ENCODE measurements at places on chromosomes 16 and 17.
A peak's percentile ranks its signal among the peaks of the same experiment; 100 is the strongest.

DNA sequence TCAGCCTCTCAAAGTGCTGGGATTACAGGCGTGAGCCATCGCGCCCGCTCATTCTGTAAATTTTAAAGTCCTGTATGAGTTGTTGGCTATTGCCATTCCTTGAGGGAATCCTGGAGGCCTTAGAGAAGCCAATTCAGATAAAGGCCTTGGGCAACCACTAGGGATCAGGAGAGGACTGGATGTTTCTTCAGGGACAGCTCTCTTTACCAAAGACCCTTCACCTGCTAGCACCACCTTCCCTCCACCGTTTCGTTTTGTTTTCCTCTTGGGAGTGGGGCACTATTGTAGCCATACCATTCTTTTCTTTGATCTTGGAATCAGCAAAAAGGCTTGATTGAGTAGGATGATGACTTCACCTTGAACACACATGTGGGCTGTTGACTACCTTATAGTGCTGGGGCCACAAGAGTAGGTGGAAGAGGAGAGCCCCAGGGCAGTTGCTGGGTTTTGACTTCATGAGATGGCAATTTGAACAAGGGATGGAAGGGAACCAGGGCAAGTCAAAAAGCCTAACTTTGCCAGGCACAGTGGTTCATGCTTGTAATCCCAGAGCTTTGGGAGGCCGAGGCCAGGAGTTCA lies 7.0 kb upstream of the ANKRD40CL start:
- DNase-seq, result no peak

GRCh38 chr17:28112181-28112580 lies 69.7 kb downstream of the NLK start:
- DNase-seq, result peak; percentile 16

- DNase-seq, result no peak
These were observed 318 bp upstream of the RBL2 start for GRCh38 chr16:53433930-53434376.

DNA sequence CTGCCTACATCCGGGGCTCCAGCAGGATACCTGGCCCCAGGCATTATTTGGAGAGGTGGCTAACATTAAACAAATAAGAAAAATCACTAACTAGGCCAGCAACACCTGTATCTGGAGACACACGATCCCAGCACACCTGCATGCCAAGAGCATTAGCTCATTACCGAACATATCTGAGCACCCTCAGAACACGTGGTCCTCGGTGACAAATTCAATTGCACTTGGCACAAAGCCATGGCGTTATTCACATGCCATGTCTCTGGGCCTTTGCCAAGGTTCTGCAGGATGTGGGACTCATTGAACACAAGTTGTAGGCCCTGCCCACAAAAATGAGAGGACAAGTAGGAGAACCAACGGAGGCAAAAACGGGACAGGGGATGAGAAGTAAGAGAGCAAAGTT lies 552.3 kb downstream of the TOX3 start:
- DNase-seq, result peak; percentile 91

- no peak for DNase-seq
These were observed 544 bp downstream of the CCP110 start for GRCh38 chr16:19524356-19524615.

DNA sequence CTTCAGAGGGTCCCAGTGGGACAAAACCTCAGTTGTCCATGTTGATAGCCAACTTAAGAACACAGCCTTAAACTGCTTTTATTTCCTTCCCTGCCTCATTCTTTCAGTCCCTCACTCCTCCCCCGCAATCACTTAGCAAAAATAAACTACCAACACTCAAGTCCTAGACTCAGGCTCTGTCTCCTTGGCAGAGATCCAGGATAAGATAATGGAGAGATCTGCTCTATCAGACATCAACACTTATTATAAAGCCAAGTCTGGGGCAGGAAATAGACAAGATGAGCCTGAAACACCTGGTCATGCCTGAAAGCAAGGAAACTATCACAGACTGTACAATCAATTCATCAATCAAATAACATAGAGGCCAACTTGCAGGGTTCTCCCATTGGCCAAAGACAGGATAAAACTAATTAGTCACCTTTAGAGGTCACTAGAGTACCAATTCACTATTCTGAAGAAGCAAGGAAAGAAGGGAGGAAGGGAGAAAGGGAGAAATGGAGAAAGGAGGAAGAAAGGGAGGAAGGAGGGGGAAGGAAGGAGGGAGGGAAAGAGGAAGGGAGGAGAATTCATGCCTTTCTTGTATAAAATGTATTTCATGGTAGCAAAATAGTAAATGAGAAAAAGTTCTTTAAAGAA lies 15.7 kb downstream of the HYDIN start:
- peak; percentile 20 for DNase-seq

DNA sequence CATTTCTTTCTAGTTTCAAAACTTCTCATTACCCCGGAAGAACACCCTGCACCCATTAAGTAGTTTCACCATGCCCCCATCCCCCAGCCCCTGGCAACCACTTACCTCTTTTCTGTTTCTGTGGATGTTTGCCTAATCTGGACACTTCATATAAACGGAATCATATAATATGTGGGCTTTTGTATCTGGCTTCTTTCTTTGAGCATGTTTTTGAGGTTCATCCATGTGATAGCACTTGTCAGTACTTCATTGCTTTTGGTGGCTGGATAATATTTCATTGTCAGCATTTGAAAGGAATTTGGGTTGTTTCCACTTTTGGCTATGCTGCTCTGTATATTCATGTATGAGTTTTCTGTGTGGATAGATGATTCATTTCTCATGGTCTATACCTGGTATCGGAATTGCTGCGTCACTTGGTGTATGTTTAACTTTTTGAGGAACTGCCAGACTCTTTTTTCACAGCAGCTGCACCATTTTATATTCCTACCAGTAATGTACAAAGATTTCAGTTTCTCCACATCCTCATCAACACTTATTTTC lies 30.0 kb upstream of the SLC5A10 start:
- DNase-seq, result no peak

DNA sequence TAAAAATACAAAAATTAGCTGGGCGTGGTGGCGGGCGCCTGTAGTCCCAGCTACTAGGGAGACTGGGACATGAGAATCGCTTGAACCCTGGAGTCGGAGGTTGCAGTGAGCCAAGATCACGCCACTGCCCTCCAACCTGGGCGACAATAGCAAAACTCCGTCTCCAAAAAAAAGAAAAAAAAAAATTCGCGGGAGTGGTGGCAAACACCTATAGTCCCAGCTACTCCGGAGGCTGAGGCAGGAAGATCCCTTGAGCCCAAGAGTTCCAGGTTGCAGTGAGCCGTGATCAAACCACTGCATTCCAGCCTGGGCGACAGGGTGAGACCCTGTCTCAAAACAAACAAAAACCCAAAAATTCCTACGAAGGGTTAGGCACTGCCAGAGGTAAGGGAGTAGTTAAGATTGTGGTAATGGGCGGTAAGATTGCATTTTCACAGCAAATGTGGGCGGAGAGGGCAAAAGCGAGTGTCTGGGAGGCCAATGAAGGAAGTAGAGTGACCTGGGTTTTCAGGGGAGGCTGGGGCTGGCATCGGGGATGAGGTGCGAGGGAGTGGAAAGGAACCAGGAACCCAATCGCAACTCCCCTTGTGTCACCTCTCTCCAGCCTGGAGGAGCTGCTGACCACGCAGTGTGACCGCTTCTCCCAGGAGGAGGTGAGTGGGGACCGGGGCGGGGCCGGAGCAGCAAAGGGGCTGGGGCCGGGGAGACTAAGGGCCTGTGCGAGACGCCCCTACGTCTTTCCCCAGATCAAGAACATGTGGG lies 2.6 kb downstream of the MYL11 start:
- DNase-seq, result no peak

- peak; percentile 59 for DNase-seq
These were observed at the start of gene ZNF629 for GRCh38 chr16:30786936-30787612. TSS of gene ZNF629 (minus strand) at chr16:30787205. CDS start at chr16:30784482, 2,723 bp downstream.

- DNase-seq, result no peak
These were observed 5.7 kb upstream of the TAC4 start for GRCh38 chr17:49853470-49854015.

Data from MCF 10A (cell line).